Tibial artery (tissue), 4 donors: ENCODE measurements at places on chromosomes 2 and 18.

DNA sequence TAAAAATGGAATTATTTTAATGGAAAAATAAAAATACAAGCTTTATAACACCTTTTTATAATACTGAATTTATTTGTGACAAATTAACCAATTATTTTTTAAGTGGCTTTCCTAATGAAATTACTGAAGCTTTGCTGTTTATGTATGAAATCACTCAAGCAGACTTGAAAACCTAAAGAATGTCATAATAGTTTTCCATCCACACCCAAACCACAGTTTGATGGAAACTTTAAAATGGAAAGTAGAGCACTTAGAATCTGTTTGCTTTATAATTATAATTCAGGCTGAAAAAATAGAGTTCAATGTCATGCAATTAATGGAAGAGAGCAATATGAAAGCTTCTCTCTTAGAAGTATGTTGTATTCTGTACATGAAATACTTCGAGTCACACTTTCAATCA lies 31.6 kb upstream of the WDR75 start:
- no peak overlapping the region for H3K4me3 ChIP-seq
- no peaks in the 10 kb centered on the region for H3K36me3 ChIP-seq
- peaks cover 11% of the 10 kb centered on the region for H3K4me1 ChIP-seq
- DNase-seq, result no peak

DNA sequence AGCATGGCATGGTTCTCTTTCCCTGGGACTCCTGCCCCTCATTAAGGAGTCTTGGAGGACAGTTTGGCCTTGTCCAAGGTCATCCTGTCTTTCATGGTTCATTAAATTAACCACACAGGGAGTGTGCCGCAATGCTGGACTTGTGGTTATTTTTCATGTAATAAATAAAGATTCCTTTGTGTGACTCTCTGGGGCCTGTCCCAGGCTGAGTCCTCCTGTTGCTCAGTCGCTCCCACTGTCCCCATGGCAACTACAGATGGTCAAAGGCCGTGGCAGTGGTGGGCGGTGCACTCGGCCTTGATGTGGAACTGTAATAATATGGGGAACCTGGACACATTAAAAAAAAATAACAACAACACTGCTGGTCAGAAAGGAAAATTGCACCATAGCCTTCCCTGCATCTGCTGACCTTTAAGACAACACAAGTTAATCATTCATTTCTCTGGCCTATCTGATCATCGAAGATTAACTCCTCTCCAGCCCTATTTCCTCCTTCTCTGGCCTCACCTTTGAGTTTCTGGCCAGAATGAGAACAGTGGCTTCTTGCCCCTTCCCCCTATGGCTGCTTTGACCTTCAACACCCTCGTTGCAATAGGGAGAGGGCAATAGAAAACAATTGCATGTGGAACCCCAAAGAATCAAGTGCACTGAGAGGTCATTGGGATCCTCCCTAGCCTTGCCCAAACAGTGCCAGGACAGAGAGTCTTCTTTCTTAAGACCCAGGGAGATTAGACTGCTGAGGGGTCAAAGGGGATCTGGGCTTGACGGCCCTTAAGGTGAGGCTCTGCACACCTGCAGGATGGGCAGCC lies 44.7 kb downstream of the PSD4 start:
- DNase-seq, result peak; percentile 43
- H3K4me1 ChIP-seq, result no peaks in the 10 kb centered on the region
- no peak overlapping the region for H3K27ac ChIP-seq
- no peaks in the 10 kb centered on the region for H3K36me3 ChIP-seq
- H3K4me3 ChIP-seq, result no peak overlapping the region

- no peaks in the 10 kb centered on the region for H3K27me3 ChIP-seq
- H3K36me3 ChIP-seq, result no peaks in the 10 kb centered on the region
- no peaks in the 10 kb centered on the region for H3K4me1 ChIP-seq
- no peak overlapping the region for H3K4me3 ChIP-seq
- no peak for DNase-seq
Observed at GRCh38 chr18:2547477-2548087, 23.7 kb downstream of the METTL4 start.

GRCh38 chr2:155690785-155691184 lies 641.7 kb downstream of the NR4A2 start:
- H3K36me3 ChIP-seq, result no peaks in the 10 kb centered on the region
- H3K27me3 ChIP-seq, result no peaks in the 10 kb centered on the region
- H3K4me1 ChIP-seq, result no peaks in the 10 kb centered on the region
- H3K27ac ChIP-seq, result no peak overlapping the region
- no peak overlapping the region for H3K4me3 ChIP-seq
- no peak for DNase-seq

- DNase-seq, result no peak
- H3K4me3 ChIP-seq, result no peak overlapping the region
- H3K27me3 ChIP-seq, result no peaks in the 10 kb centered on the region
Observed at GRCh38 chr2:217729421-217730053, 273.3 kb downstream of the TNS1 start.

GRCh38 chr2:8430628-8431027 lies 251.2 kb upstream of the ID2 start:
- H3K36me3 ChIP-seq, result no peaks in the 10 kb centered on the region
- no peak overlapping the region for H3K27ac ChIP-seq
- H3K4me1 ChIP-seq, result no peaks in the 10 kb centered on the region
- no peaks in the 10 kb centered on the region for H3K27me3 ChIP-seq
- no peak overlapping the region for H3K4me3 ChIP-seq

GRCh38 chr18:63258749-63259566 lies 60.6 kb downstream of the BCL2 start:
- H3K4me1 ChIP-seq, result peaks cover 40% of the 10 kb centered on the region
- H3K27ac ChIP-seq, result no peak overlapping the region
- H3K4me3 ChIP-seq, result no peak overlapping the region
- no peak for DNase-seq
- no peaks in the 10 kb centered on the region for H3K36me3 ChIP-seq

GRCh38 chr18:49788327-49788898 lies 24.9 kb downstream of the ACAA2 start:
- no peaks in the 10 kb centered on the region for H3K27me3 ChIP-seq
- H3K36me3 ChIP-seq, result peaks cover 76% of the 10 kb centered on the region
- no peak overlapping the region for H3K27ac ChIP-seq
- DNase-seq, result no peak

DNA sequence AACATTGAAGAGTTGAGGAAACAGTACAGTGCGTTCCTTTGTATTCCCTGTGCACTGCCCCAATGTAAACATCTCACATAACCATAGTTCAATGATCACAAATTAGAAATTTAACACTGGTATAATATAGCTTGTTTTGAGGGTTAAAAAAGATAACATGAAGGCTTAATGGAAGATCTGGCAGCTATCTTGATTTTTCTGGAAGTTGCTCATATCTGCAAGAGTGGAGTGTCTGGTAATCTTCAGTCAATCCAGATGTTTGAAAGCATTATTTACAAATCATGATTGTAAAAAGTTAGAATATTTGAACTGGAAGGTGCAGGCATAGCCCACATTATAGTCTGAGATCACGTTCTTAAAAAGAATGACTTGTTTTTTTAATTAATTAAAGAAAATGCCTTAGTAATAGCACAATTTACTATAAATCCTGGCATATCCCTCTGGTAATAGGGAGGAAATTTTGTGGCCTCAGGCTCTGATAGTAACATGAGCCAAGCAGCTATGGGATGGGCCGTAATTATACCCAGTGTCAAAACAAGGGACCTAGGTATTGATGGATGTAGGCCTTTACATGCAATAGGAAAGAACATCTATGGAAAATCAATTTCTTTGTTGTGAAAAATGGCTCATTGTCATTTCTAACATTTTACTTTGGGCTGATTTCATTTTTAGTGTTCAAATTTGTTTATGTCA lies 418.0 kb downstream of the THSD7B start:
- H3K4me3 ChIP-seq, result no peak overlapping the region
- no peaks in the 10 kb centered on the region for H3K4me1 ChIP-seq
- H3K27me3 ChIP-seq, result no peaks in the 10 kb centered on the region

DNA sequence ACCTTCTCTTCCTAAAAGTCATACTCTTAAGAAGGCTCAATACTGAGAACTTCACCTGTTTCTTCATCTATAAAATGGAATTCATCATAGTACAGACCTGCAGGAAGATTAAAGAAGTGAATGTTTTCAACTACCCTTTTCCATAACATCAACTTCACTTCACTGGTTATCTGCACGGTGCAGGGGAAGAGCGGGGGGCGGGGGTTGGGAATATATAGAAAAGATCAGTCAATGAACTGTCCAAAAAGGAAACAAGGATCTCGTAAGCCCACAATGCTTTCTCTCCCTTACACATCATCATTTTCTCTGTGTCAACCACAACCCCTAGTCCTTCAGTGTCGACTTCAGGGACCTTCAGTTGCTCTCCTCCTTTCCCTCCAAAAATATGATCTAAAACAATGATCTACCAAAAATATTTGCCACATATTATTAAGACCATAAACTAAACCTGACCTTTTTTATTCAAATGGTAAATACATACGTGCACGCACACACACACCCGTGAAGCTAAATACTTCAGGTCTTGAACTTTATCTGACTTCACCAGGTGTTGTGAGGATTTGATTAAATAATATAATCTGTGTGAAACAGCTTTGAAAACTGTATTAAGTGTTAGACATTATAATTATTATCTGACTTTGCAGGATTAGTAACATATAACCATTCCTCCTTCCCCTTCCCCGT lies 4.9 kb downstream of the MBOAT2 start:
- no peaks in the 10 kb centered on the region for H3K36me3 ChIP-seq
- no peak for DNase-seq
- H3K27ac ChIP-seq, result no peak overlapping the region
- no peak overlapping the region for H3K4me3 ChIP-seq
- no peaks in the 10 kb centered on the region for H3K4me1 ChIP-seq

GRCh38 chr2:239548451-239548871 lies 147.6 kb upstream of the HDAC4 start:
- no peak overlapping the region for H3K27ac ChIP-seq
- H3K4me3 ChIP-seq, result no peak overlapping the region
- no peaks in the 10 kb centered on the region for H3K36me3 ChIP-seq

DNA sequence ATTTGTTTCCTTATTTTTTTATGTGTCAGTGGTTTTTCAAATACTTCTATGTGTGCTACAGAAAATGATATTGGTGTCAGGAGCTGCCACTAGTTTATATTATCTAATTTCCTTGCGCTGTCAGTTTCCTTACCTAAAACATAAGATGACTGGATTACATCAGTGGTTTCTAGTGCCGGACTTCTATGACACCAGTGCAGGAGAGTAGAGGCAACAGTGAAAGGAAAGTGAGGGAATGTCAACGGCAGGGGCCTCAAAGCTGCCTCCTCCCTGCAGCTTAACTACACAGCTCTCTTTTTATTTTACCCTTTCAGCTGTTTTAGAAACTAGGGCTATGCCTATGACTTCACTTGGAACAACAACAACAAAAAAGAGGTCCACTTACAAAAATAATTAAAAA lies 6.5 kb downstream of the ERBB4 start:
- H3K4me1 ChIP-seq, result peaks cover 8% of the 10 kb centered on the region
- no peak for DNase-seq
- H3K36me3 ChIP-seq, result no peaks in the 10 kb centered on the region
- H3K27ac ChIP-seq, result no peak overlapping the region
- no peaks in the 10 kb centered on the region for H3K27me3 ChIP-seq

DNA sequence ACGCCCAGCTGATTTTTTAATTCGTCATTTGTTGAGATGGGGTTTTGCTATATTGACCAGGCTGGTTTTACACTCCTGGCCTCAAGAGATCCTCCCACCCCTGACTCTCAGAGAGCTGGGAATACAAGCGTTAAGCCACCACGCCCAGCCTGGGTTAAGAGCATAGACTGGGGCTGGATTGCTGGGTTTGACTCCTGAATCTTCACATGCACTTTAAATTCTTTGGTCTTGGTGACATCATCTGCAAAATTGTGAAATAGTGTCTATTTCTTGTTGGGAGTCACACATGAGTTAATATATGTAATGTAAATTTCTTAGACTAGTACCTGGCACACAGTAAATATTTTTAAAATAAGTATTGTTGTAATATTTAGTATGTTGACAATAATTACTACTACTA lies 257.4 kb downstream of the DOK6 start:
- H3K36me3 ChIP-seq, result no peaks in the 10 kb centered on the region
- no peak for DNase-seq
- no peaks in the 10 kb centered on the region for H3K27me3 ChIP-seq
- H3K27ac ChIP-seq, result no peak overlapping the region
- peaks cover 3% of the 10 kb centered on the region for H3K4me1 ChIP-seq
- no peak overlapping the region for H3K4me3 ChIP-seq

DNA sequence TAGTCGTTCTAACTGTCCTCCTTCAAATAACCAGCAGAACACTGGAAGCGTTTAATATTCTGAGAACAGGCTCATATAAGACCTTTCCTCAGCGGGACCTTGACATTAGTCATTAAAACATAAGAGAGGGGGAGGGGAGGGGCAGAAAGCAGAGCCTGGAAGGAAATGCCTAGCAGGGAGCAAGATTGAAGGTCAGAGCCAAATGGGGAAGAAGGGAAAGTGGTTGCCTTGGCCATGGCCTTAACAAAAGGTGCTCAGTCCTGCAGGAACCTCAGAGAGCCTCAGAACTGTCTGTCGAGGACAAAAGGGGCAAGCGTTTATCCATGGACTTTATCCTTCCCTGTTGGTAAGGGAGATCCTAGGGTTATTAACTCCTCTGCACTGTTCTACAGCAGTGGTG lies 856 bp upstream of the PLA2R1 start:
- H3K36me3 ChIP-seq, result no peaks in the 10 kb centered on the region
- no peak for DNase-seq
- peak overlapping the region; percentile 85 for H3K4me3 ChIP-seq
- H3K4me1 ChIP-seq, result peaks cover 40% of the 10 kb centered on the region
- no peaks in the 10 kb centered on the region for H3K27me3 ChIP-seq

DNA sequence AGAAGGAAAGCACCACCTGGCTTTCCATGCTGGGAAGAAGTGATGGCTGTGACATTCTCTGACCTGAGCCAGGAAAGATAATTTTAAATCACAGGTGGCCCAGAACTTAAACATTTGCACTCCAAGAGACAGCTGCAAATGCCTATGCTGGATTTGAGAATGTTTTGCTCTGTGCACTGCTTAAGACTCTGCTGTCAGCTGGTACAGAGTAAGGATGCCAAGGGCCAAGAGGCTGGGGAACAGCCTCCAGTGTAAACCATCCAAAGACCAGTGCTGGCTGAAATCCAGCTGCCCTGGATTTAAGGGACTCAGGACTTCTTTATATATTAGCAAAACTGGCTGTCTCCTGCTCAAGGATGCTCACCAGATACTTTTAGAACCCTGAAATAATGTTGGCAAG lies 3.9 kb downstream of the HOXD8 start:
- no peaks in the 10 kb centered on the region for H3K36me3 ChIP-seq
- DNase-seq, result no peak
- H3K4me3 ChIP-seq, result no peak overlapping the region

- H3K4me3 ChIP-seq, result no peak overlapping the region
- H3K4me1 ChIP-seq, result no peaks in the 10 kb centered on the region
- DNase-seq, result no peak
- H3K36me3 ChIP-seq, result no peaks in the 10 kb centered on the region
- H3K27ac ChIP-seq, result no peak overlapping the region
- no peaks in the 10 kb centered on the region for H3K27me3 ChIP-seq
Observed at GRCh38 chr2:236855866-236856847, 229.5 kb upstream of the COPS8 start.
